ENCODE measurements at places on chromosomes 4 and X.
A peak's percentile ranks its signal among the peaks of the same experiment; 100 is the strongest.

DNA sequence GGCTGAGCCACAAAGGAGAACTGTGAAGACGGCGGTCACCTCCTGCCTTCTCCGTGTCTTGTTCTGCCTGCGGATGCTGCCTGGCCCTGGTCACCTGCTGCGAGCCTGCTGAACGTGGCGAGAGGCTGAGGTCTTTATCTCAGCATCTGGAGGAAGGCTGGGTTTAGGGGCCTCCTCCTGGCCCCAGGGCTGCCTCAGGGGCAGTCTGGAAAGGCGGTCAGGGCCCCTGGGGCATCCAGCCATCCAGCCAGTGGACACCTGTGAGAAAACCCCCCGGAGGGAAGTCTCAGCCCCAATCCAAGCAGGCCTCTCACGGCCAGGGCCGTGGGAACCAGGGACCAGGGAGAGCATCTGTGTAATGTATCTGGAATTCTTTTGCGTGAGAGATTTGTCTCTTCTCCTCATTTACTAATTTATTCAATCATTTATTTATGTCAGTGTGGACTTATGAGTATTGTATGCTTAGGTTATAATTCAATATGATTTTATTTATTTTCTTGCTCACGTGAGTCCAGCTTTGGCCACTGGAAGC is 11.3 kb downstream of the PDE6B start:
- DNase-seq: no peak

DNA sequence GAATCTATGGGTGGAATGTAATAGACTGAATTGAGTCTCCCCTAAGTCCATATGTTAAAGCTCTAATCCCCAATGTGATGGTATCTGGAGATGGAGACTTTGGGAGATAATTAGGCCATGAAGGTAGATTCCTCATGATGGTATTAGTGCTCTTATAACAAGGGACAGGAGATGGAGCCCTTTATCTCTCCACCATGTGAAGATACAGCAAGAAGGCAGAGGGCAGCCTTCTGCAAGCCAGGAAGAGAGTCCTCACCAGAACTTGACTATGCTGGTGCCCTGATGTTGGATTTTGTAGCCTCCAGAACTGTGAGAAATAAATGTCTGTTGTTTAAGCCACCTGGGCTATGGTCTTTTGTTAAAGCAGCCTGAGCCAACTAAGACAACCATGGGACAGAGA is 76.4 kb upstream of the F8A3 start:
- no peak for DNase-seq

DNA sequence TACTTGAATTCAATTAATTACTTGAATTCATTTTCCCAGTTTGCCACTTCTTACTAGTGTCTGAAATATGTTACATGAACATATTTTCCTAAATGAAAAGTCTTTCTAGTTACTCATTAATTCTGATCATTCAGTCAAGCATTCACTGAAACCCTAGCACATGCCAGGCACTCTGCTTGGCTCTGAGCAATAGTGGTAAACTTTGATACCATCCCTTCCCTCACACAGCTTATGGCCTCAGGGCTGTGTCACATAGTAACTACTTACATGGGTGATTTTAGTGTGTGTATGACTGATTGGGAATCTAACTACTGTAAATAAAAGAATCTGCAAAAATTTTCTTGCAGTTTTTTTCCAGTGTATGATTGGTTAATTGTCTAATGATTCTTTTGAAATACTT is 32.7 kb downstream of the METAP1 start:
- no peak for DNase-seq

GRCh38 chr4:128286474-128287058 is 1.0 kb downstream of the PGRMC2 start:
- peak; percentile 39 for DNase-seq

- DNase-seq: no peak
Observed at GRCh38 chrX:57211906-57212305, 74.6 kb upstream of the FAAH2 start.

DNA sequence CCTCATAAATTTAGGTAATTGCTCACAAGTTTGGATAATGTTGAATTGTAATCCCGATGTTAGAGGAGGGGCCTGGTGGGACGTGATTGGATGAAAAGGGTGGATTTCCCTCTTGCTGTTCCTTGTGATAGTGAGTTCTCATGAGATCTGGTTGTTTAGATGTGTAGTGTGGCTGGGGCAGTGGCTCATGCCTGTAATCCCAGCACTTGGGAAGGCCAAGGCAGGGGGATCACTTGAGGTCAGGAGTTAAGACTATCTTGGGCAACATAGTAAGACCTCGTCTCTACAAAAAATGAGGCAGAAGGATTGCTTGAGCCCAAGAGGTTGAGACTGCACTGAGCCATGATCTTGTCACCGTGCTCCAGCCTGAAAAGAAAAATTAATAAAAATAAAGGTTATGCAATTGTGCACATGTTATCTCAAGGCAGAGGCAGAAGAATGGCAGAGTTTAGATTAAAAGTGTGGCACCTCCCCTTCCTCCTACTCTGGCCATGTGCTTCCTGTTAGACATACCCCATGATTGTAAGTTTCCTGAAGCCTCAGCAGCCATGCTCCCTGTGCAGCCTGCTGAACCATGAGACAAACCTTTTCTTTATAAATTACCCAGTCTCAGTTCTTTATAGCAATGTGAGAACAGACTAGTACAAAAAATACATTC is 36.5 kb downstream of the ERVMER34-1 start:
- no peak for DNase-seq

DNA sequence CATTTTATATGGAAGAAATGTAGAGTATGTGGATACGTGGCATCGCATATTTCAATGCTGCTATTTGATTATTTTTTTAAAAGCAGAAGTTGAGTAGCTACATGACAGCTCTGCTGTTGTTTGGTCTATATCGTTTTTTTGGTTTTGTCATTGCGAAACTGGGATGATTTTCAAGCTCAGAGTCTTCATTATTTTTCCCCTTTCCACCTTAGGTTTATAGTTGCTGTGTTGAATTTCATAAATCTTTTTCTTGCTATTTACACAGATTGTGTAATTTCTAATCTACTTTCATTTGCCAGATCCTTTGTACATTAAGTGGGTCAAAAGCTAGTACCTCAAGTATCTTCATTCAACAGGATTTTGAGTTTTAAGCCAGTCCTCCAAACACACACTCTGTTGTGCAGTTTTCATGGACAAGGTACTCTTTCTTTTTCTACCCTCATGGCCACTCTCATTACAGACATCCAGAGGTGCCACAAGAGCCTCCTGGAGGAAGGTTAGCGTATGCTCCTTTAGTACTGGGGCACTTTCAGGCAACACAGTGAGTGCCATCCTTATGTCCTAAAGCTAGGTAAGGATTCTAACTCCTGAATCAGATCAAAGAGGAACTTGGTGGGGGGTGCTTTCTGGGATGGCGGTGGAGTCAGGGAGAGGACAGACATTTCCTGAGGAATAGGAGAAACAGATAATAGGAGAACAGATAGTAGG is 123.2 kb downstream of the FHIP1A start:
- peak; percentile 4 for DNase-seq

DNA sequence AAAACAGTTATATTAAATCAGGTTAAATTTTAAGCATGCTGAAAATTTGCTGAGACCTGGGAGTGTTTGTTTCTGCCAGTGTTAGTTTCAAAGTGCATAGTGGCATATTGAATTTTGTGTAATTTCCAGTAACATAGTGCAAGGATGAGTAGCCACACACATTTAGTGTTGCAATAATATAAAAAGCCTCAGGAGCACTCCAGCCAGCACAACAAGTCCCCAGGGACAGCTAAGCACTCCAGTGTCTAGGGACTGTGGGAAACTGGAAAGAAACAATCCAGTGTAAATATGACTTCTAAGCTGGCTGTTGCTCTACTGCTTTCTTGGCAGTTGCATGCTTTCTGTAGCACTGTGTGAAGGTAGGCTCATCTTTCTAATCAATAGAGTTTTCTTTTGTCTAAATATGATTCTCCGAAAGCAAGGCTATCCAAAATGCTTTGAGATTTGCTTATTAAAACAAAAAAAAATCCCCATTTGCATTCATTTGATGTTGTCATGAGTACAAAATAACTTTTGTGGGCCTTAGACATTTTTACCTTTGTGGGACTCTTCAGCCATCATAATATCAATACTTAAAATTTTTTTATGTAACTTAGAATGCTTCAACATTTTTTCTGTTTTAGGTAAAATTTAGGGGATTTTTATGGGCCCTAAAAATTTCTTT is 24.2 kb upstream of the CXCL2 start:
- DNase-seq: no peak

DNA sequence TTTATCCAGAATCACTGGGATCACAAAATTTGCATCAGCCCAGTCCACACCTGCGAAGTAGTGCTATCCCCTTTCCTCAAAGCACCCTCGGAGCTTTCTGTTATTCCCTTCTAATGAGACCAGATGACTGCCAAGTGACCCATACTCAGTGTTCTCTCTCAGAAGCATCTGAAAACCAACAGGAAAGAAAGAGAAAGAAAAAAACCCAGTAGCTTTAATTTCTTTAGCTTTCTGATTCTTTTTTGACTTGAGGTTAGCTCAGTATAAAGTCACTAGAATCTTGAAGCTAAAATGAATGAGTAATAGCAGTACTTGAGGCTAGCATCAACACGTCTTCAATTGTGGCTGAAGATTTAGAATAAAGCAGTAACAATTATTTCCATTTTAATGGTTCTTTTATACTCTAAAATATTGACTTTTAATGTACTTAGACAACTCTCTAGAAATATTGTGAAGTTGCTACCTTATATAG is 124.4 kb downstream of the ANK2 start:
- DNase-seq: no peak

GRCh38 chr4:15037923-15038541 is 35.8 kb downstream of the CPEB2 start:
- no peak for DNase-seq

DNA sequence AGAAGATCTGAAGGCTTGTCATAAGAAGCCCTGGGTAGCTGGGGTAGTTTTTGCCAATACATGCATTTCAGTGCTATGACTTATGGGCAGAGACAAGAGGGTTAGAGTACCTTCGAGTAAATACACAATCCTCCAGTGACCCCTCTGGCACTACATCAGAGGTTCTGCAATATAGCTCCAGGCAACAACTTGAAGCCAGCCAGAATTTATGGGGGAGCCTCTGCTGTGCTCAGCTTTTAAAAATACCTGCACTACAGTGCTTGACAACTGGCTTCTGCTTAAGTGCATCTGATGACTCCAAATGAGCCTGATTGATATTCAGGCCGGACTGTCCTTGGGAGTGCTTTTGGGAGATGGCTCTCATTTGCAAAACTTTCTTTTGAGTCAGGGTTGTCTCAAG is 44.9 kb upstream of the SMAD1 start:
- no peak for DNase-seq

GRCh38 chrX:69178592-69178991 is 13.3 kb upstream of the PJA1 start:
- DNase-seq: no peak

GRCh38 chr4:162457071-162457865 is 293.5 kb upstream of the FSTL5 start:
- DNase-seq: no peak

- no peak for DNase-seq
Observed at GRCh38 chrX:154512879-154513553, 3.0 kb downstream of the FAM3A start.

DNA sequence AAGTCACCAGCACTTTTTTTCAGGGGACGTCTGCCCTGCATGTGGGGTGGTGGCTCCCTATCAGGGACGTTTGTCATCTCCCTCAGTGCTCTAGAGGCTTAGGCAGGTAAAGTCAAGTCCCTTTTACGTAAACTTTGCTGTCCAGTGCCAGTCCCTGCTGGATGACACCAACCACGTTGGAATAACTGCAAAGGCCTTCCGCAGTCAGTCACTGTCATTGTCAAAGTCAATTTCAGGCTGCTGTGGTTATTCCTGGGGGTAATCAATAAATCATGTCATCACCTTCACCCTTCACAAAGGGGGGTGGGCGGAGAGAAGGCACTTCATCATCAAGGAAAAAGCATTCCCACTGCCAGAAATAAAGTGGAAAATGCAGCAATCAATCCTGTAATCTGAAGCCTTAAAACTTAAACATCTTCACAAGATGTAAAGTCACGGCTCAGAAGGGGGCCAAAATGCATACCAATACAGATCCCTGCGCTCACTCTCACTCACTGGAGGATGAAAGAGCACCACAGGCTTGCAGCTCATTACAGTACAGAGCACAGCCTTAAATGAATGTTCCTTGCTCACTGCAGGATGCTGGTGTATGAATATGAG is 56.2 kb downstream of the CLDN22 start:
- no peak for DNase-seq

DNA sequence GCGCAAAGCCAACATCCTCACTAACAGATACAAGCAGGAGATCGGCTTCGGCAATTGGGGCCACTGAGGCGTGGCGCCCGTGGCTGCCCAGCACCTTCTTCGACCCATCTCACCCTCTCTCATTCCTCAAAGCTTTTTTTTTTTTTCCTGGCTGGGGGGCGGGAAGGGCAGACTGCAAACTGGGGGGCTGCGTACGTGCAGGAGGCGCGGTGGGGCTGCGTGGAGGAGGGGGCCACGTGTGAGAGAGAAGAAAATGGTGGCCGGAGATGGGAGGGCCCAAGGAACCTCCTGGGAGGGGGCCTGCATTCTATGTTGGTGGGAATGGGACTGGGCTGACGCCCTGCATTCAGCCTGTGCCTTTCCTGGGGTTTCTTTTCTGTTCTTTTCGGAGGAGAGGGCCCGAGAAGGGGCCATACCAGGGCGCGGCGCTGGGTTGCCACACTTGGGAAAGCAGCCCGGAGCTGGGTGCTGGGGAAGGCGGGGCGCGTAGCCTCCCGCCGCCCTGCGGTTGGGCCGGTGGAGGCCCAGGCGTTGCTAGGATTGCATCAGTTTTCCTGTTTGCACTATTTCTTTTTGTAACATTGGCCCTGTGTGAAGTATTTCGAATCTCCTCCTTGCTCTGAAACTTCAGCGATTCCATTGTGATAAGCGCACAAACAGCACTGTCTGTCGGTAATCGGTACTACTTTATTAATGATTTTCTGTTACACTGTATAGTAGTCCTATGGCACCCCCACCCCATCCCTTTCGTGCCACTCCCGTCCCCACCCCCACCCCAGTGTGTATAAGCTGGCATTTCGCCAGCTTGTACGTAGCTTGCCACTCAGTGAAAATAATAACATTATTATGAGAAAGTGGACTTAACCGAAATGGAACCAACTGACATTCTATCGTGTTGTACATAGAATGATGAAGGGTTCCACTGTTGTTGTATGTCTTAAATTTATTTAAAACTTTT is 4.5 kb downstream of the MID1IP1 start:
- DNase-seq: peak; percentile 85

DNA sequence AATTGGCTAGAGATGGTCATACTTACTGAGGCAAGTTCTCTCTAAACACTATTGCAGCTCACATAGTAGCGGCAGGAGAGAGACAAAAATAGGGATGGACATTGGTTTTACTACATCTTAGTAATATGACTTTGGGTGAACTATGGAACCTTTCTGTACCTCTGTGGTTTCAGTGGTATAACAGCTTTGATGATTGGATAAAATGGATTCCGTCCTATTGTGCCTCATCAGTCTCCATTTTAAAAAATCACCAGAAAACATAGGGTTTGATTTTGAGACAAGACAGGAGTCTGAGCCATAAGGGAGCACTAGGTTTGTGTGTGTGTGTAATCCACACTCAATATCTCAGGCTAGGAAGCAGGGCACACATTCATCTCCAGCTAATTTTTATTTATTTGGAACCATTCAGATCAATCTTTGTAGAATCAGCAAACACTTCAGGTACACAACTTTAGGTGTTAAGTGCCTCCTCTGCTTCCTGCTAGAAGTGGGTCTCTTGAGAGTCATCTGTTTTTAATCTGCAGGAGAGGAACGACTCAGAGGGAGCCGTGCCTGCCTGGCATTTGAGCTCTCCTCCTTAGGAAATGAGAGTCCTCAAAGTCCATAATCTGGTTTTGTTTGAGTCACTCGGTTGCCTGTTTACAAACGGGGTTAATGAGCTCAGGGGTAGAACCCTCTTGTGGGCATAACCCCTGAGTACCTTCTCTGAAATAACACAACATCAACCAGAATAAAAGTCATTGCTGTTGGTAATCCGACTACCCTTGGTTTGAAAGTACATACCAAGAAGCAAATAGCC is 238.5 kb upstream of the BOD1L1 start:
- no peak for DNase-seq
